Jurkat, Clone E6-1 (cell line): ENCODE measurements at places on chromosomes 3 and 15.
A peak's percentile ranks its signal among the peaks of the same experiment; 100 is the strongest.

DNA sequence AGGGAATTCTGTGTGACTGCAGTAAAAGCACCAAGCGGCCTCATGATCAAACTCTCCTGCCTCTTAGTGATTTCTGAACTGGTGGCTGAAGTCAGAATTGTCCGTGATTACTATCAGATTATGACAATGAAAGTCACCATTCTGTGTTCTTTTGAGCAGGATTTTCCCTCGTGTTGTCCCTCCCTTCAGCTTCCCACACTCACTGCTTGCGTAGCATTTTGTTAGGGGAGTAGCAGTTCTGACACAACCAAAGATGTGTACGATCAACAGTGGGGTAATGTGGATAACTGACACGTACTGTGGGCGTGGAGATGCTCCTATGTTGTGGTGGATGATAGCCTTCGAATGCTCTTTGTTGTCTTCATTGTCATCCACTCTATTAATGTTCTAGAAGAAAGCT is 67.8 kb upstream of the ICE2 start:
- DNase-seq, result no peak

GRCh38 chr3:158233791-158234190 is 123.9 kb downstream of the RSRC1 start:
- no peak for DNase-seq

- DNase-seq, result peak; percentile 73
These were observed 8.6 kb downstream of the TFRC start for GRCh38 chr3:196073255-196073753.

- DNase-seq, result no peak
These were observed 269.9 kb upstream of the PDZRN3 start for GRCh38 chr3:73894474-73895213.

DNA sequence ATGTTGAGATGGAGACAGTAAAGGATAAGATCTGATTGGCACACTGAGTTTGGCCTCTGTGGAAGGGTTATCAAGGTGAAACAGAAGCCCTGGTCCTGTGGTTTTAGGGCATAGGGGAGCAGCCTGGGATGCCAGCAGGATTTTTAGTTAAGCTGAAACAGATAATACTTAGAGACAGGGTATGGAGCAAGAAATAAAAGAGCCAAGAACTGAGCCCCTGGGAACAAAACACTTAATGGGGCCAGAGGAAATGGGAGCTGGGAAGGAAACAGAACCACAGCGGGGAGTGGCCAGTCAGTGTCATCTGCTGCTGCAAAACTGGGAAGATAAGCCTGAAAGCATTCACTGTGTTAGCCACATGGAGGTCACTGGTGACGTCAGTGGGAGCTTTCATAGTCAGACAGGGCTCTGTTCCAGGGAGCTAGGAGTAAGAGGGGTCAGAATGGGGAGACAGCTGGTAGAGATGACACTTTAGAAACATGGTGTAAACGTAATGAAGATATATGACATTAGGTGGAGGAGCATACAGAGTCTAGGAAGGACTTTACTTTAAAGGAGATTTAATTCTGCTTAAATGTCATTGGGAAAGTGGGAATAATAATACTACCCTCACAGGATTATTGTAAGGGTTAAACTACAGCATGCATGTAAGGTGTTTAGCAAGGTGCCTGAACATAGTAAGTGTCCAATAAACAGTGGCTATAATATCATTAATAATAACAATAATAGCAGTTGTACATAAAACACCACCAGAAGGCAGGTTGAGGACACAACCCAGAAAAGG is 172.7 kb upstream of the CTNNB1 start:
- no peak for DNase-seq

GRCh38 chr3:141955175-141955574 is 78.7 kb downstream of the ATP1B3 start:
- DNase-seq, result peak; percentile 52

DNA sequence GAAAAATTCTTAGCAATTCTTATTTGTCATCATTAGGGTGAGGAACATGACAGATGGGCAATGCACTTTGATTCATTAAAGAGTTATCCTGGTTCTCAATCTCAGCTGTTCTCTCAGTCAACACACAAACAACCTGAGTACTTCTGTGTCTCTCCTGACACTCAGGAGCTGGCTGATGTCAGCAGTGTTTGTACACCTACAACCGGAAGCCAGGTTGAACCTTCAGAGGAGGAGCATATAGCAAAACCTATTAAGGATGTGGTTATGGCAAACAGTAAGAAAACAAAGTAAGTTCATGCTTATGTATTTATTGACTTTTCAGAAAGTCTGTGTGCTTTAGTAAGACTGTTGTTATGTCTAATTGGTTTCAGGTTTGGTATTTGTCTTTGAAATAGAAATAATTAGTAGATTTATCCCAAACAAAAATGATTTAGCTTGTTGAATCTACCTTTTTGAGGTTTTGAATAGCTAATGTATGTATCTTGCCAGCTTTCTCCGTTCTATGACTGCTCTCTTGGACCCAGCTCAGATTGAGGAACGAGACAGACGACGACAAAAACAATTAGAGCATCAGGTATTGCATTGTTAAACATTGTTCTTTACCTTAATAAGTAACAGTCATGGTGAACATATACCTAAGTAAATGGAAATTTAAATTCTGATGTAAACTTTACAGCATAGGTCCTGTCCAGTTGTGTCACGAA is 36.6 kb downstream of the CCDC66 start:
- peak; percentile 78 for DNase-seq

DNA sequence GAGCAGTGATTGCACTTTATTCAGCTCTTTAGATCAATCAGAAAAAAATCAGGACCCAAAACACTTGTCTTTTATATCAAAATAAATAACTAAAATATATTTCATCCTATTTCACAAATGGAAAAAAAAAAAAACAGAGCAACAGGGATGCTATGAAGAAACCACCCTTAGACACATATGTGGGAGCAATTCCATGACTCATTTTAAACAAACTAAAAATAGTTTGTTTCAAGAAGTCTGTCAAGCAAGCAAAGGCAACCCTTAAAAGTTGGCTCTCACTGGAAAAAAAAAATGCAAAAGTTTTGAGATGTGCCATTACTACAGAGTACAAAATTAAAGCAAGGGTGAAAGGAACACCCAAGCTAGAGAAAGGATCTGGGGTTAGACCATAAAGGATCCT is 5.7 kb downstream of the ATP13A3 start:
- DNase-seq, result no peak

GRCh38 chr15:77609558-77609957 is 23.2 kb downstream of the LINGO1 start:
- no peak for DNase-seq

- no peak for DNase-seq
These were observed 145.2 kb downstream of the KLF13 start for GRCh38 chr15:31471731-31472430.

- DNase-seq, result no peak
These were observed 178.5 kb downstream of the FNDC3B start for GRCh38 chr3:172217877-172218276.

DNA sequence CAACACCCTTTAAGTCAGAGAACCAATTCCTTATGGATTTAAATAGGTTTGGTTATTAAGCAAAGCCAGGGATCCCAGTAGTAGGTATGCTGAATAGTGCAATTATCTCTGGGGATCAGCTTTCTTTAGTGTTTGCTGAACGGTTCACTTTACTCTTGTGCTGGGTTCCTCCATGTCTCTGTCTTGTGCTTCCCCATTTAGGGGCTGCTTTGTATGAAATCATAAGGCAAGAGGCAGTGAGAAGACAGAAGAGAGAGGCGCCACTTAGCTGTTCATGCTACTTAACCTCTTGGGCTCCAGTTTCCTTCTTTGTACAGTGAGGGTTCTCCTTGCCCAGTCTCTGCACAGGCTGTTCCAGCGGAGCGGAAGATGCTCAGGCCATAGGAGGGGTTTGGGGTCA is 3.5 kb downstream of the ST6GAL1 start:
- no peak for DNase-seq

DNA sequence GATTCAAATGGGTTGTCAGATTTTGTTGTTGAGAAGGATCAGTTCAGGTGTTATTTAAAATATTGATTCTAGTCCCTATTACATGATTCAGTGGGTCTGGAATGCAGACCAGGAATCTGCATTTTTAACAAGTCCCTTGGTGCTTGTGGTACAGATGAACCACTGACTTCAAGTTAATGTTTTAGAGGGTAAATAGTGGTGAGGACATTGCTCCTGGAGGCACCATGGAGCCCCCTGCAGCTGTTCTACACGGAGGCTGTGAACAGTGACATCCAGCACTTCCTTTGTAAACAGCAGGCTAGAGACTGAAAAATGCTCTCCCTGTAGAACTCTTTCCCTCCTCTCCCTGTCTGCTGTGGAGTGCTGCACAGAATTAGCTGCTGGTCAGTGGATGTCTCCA is 4.8 kb upstream of the FSIP1 start:
- DNase-seq, result no peak

DNA sequence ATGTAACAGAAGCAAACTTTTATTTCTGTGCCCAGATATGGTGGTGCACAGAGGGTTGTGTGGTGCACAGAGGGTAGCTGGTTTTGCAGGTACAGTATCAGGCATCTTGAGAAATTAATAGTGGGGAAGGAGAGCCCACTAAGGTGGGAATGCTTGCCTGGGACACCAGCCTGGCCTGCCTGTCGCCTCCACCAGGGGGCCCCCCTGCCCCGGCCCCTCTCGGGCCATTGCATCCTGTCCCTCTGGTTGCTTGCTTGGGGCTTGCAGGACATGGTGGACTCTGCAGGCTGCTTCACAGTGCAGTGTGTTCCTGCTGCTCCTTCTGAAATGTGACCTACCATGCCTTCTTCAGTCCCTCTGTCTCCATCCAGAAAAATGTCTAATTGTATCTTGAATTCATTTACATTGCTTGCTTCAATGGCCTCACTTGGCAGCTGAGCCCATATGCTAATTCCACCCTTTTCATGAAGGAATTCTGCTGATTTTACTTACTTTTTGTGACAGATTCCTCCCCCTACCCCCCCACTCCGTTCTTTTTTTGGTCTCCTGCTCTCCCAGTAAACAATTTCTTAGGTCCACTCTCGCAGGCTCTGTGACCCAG is 73.6 kb downstream of the EEFSEC start:
- DNase-seq, result peak; percentile 14

DNA sequence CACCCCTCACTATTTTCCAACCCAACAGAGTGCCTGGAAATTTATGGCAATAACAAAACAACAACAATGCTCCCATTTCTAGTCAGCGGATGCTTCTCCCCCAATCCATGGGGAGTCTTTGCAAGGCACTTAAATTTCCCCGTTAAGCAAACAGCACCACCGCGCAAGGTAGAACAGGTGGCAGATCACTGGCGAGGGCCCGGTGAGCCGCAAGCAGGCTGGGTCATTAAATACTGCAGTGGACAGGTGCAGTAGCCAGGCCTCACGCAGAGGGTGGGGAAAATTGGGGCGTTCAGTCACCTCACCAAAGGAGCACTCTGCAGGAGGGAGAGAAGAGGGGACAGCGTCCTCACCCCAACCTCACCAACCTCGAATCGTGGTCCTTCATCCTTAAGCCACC is 147.5 kb downstream of the NTRK3 start:
- DNase-seq, result no peak

DNA sequence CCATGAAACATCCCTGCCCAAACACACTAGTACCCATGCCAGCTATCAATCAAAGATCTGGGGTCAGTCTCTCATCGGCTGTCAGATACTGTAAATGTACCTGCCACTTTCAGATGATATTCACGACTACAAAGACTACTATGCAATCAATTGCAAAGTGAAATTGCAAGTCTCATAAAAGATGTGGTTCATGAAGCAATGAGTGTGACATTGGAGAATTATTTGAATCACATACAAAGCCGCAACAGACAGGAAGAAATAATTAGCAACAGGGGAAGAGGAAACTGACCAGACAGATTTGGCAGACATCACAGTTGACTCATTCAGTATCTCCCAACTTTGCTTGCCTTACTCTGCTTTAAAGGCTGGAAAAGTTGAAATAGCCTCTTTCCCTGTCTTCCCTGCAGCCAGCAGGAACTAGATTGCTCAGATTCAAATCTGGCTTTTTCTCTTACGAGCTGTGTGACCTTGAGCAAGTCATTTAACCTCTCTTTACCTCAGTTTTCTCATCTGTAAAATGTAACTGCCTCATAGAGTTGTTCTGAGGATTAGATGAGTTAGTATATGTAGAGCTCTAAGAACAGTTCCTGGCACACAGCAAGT is 95.7 kb upstream of the C3orf80 start:
- DNase-seq, result no peak

DNA sequence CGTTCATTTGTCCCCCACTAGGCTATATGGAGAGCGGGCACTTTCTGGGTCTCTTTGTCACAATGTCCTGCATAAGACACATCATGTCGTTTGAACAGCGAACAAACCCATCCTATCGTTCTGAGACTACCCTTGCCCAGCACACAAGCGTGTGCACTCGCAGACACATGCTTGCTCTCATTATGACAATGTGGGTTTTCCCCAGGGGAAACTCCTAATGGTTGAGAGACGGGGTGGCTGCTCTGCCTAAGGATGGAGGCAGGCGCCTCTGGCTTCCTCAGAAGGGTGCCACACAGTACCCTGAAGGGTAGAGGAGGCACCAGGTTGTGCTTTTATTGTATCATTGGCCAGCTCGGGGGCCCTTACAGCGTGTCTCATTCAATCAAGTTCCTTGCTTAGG is 51.0 kb upstream of the MYZAP start:
- no peak for DNase-seq

DNA sequence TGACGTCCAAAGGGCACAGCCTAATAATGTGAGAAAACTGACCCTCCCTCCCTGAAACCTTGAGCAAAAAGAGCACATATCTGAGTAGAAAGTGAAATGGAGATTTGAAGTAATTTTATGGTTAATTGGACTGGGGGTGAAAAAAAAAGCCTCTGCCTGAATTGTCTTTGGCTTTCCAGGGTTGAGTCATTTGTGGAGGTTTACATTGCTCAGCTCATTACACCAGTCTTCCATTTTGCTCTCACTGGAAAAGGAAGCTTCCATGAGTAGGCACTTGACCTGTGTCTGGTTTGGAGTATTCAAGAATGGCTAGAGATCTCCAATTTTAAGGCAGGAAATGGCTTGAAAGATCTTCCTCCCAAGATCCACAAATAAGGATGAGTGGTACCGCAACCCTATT is 273.9 kb downstream of the PDCD6IP start:
- DNase-seq, result no peak

DNA sequence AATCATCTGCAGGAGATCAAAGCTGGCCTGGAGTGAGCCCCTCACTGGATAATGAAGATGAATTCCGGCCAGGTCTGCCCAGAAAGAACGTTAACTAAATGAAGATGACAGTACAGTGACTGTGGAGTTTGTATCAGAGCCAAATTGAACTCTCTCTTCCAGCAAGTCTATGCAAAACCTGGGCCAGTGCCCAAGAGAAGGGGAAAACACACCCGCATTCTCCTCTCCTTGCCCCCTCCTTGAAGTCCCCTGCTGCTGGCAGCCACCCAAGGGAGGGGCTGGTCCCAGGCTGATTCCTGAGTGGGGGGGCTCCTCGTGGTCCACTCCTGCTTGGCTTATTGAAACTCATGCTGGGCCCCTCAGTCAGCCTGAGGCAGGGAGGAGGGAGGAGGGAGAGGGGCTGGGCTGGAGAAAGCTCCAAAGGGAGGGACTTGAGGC is 155.7 kb downstream of the RAB11A start:
- DNase-seq, result no peak

DNA sequence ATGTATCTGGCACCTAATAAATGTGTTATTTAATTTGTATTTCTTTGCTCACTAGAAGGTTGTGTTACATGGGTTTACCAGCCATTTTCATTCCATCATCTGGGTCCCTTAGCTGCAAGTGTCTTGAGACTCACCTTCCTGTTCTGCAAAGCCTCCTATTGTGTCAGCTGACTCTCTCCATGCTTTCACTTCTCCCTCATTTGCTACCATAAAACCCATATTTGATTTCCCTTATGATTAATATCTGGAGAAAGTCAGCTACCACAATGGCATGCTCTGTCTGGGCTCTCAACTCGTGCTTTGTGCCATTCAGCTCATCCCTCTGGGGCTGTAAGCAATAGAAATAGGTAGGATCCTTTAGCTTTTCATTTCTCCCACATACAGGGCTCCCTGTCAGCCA is 79.5 kb upstream of the EIF1B start:
- no peak for DNase-seq
